Fibroblast of the conjunctiva (primary cell): ENCODE measurements at places on chromosomes 16 and 17.

- no peak for DNase-seq
Measured at GRCh38 chr17:47894498-47895346, 1.3 kb upstream of the SP2 start.

DNA sequence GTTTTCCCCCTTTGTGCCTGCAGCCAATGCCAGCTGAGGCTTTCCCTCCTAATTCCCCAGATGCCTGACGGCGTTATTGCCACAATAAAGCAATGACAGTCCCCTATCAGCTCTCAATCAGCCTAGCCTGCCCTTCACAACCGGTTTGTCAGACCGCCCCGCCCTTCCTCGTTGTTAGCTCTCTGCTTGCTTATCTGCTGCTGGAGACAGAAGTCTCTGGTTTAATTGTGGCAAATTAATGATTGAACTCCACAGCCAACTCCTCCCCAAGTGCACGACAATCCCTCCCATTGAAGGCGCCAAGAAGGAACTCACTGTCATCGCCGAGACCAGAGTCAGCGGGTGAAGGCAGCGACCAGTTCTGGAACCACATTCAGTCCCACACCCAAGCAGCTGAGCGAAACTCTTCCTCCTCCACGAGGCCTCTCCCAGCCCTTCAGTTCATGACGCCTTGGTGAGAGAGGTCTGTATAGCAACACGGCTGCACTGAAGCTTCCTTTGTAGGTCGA lies 474.4 kb downstream of the SLC39A11 start:
- DNase-seq: no peak

DNA sequence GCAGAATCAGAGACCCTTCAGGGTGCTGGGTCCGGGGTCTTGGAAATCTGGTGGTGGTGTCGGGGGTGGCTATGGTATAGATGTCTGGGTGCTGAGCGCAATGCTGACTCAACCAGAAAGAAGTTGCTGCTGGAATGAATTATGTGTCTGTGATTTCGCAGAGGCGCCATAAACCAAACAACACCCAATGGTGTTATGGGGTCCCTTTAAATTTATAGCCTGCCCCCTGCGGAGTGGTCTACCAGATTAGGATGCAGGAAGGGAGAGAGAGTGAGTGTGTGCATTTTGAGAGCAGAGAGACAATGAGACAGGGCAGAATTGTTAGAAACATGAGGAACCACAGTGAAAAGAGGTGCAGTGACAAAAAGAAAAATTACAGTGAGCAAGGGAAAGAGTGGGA lies 100.7 kb upstream of the CDH11 start:
- DNase-seq: no peak

DNA sequence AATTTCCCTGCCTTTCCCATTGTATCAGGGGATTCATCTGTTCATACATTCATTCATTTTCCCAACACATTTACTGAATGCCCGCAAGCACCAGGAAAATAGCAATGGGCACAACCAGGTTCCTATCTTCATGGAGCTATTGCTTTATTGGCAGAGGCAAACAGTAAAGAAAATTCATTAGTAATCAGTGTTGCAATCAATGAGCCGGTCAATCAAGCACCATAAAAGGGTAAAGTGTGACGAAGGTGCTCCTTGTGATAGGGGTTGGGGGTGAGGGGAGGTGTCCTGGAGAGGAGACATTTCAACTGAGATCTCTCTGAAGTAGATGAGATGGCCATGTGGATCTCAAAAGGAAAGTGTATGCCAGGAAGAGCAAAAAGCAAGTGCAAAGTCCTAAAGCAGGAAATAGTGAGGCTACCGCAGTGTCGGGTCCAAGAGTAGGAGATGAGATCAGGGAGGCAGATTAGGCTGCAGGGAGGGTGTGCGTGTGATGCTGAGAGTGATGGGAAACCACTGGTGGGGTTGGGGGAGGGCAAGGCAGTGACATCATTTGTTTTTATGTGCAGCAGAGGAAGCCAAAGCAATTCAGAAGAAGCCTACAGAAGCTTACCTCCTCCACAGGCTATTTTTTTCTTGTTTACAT lies 28.4 kb downstream of the CDH13 start:
- DNase-seq: peak; percentile 49

DNA sequence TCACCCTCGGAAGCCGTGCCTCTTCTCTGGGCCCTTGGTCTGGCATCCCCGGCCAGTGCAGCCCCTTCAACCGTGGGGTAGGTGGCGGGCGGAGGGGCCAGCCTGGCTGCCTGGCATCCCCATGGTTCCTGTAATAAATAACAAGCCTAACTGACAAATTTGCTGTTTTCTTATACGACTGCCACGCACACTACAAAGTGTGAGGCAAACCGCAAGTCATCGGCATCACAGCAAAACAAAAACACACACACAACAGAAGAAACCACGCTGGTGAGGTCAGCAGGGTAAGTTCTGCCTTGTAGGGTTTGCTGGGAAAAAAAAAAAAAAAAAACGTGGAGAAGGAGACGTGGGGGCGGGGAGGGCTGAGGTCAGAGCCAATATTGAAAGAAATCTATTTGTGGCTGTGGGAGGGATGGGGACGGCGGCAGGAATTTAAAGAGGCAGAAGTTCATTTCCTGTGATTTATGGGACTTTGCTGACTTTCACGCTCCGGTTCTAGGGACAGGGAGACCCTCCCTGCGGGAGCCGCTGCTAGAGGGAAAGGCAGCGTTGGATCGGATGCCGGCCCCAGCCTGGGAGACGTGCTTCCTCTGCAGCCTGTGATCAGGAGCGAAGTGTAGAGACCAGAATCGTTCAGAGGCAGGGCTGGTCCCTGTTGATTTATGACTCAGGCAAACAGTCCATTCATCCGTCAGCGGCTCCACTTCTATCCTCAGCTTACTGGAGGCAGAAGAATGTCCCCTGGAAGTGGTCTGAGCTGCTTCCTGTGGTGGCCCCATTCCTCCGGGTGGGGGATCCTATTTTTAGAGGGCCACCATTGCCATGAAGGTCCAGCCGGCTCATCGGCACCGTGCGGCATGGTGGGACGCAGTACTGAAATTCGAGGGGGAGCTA lies 162.8 kb downstream of the FOXL1 start:
- DNase-seq: no peak

- DNase-seq: no peak
Measured at GRCh38 chr16:49564496-49565229, 191.1 kb downstream of the C16orf78 start.

GRCh38 chr17:78747488-78747887 lies 34.6 kb downstream of the CYTH1 start:
- DNase-seq: no peak

DNA sequence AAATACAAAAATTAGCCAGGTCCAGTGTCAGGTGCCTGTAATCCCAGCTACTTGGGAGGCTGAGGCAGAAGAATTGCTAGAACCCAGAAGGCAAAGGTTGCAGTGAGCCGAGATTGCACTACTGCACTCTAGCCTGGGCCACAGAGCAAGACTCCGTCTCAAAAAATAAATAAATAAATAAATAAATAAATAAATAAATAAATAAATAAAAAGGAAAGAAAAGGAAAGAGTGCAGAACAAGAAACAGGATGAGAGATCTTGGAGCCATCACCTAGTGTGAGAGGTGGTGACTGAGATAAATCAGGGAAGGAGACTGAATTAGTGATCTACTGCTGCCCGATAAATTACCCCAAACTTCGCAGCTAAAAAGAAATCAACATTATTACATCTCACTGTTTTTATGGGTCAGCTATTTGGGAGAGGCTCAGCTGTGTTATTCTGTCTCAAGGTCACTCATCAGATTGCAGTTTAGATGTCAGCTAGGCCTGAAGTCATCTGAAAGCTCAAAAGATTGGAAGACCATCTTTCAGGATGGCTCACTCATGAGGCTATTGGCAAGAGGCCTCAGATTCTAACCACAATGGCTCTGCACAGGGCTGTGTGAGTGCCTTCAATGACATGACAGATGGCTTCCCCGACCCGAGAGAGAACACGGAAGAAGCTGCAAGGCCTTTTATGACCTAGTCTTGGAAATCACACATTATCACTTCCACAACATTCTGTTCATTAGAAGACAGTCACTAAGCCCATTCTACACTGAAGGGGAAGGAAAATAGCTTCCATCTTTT lies 66.4 kb downstream of the CMC2 start:
- DNase-seq: no peak

DNA sequence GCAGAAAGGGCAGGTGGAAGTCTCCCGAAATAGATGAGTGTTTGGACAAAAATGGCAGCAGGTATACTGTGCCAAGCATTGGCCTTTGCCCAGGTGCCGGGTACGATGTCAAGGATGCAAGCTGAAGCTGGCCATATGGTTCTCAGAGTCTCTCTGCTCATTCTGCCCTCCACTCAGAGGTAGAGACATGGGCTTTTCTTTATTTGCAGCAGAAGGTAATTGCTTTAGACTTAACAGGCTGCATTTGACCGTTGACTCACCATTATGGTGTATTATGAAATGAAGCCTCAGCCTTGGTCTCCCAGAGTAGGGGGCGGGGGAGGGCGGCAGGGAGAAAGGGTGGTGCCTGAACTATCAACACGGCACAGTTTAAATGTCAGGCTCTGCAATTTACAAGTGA lies 969.1 kb upstream of the EEF2KMT start:
- DNase-seq: no peak

DNA sequence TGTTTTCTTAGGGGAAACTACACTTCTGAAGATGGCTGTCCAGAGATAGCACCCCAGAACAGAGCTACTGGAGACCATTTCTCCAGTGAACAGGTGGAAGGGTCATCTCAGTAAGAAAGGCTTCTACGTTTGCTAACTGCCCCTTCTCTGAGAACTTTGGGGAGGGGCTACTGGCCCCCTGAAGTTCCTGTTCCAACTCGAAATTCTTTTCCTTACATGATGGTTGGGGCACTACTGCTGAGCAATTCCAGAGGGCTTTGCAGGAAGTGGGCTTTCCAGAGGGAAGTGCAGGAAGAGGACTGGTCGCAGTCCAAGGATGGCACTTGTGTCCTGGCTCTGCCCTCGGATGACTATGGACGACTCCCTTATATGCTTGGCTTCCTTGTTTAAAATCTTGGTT lies 31.2 kb downstream of the TOM1L2 start:
- DNase-seq: no peak

DNA sequence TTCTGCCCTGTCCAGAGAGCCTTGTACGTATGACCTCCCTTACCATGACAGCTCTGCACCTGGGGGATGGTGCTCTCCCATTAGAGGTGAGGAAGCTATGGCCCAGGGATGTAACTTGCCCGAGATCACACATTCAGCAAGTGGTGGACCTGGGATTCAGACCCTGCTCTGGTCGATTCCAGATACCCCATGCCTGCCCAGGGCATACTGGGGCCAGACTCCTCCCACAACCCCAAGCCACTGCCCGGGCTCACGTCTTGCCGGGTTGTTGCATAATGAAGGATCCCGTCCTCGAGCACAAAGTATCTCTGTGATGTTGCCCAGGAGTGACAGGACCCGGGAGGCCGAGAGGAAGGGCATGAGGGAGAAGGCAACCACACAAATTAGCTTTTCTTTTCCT lies 2.1 kb downstream of the OSBPL7 start:
- no peak for DNase-seq

GRCh38 chr17:40086150-40087044 lies 14.0 kb downstream of the NR1D1 start:
- DNase-seq: no peak

- no peak for DNase-seq
Measured at GRCh38 chr17:56373981-56374833, 219.3 kb upstream of the NOG start.

- DNase-seq: no peak
Measured at GRCh38 chr16:11198828-11199227, 57.2 kb downstream of the SOCS1 start.

DNA sequence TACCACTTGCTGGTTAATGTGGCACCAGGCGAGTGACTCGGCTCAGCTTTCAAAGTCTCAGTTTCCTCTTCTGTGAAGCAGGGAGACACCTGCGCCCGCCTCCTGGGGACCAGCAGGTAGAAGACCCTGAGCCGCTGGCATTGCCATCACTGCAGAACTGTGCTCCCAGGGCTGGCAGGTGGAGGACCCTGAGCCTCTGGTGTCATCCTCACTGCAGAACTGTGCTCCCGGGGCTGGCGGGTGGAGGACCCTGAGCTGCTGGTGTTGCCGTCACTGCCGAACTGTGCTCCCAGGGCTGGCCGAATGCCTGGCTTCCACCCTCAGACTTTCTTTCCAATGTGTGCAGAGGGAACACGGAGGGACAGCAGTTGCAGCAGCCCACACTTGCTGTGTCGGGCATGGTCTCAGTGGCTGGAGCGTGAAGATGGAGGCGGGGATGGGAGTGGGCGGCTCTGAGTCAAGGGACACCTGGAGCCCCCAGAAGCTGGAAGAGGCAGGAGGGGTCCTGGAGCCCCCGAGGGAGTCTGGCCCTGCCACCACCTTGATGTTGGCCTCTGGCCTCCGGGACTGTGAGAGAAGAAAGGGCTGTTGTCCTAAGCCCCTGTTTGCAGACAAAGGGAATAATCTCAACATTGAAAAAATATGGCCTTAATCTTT lies 75.8 kb upstream of the METTL9 start:
- DNase-seq: no peak

DNA sequence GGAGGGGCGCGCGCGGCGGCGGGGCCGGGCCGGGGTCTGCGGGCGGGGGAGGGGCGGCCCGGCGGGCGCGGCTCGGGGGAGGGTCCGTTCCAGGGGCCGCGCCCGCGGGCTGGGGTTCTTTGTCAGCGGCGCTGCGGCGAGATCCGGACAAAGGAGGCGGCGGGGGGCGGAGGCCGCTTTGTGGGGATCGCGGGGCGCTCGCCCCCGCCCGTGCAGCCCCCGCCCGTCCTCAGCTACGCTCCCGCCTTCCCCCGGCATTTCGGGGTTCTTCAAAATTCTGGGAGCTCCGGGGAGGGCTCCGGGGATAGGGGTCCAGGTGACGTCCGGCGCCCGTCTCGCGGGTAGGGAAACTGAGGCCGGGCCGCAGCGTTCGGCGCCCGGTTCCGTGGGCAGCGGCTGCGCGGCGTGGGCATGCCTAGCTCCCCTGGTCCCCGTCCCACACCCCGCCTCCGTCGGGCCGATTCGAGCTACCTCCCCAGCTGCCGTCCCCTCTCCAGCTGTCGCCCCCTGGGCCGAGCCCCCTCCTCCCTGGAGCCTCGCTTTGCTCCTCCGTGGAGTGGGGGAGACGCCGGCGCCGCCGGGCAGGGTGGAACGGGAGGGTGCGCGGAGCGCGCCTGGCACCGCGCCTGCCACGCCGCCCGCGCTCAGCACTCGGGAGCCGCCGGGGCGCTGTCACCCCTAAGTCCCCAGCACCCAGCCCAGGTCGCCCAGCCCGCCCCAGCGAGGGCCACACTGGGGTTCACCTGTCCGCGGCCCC lies 546 bp downstream of the SNN start:
- DNase-seq: no peak

DNA sequence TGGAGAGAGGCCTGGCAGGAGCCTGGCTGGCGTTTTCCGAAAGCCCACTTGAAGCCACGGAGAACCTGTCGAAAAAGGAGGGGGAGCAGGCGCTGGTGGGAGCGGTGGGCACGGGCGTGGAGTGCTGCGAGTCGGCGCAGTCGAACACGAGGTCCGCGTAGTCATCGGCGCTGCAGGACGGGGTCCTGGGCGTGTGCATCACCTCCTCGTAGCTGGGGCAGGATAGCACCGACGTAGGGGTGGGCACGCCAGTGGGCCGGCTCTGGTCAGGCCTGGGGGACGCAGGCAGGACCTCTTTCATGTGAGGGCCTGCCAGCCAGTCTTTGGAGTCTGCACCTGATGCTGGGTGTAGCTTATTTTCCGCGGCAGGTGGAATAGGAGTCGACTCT lies 63.7 kb downstream of the ZNF778 start:
- DNase-seq: no peak
